H9 (cell line): ENCODE measurements at places on chromosomes 13 and 19.

DNA sequence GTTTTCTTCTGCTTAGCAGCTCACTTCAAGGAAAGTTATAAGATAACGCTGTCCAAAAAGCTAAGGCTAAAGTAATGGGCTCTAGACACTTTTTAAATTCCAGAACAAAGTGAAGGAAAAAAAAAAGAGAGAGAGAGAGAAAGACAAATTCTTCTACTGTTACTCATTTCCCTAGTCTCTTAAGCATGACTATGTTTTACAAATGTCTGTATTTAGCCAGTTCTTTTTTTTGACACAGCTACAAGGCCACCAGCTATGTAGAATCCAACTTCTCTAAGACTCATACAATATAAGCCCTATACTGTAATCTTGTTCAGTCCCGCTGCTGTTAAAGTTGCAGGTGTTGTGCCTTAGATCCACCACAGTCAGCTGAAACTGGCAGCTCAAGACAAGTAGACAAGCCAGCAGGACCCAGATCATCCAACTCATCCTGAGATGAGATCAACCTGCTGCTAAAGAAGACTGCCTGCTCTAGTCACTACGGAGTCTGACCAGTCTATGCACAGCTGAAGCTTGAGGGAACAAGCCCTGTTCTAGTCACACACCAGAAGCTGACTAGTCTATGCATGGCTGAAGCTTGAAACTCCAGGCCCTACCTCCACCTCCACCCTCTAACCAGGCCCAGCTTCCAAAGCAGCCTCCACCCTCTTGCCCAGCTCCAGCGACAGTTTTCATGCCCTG is 10.3 kb upstream of the ZNF83 start:
- no peak for DNase-seq

GRCh38 chr13:37956536-37956935 is 87.0 kb upstream of the TRPC4 start:
- DNase-seq, result no peak

DNA sequence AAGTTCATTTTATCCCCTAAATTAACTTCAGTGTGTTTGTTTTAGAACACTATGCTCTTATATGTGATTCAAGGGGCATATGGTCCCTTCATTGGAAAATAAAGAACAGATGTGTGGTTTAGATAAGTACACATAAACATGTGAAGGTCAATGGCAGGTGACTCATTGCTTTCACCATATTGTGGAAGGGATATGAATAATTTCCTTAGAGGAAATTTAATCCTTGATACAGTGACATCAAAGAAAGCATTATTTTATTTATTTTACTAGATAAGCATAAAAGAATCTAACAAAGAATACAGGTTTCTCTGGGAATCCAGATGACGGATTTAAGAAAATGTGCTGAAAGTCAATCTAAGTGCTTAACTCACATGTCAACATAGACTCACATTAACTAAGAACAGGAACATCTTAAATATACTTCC is 373.5 kb downstream of the KCTD12 start:
- no peak for DNase-seq

DNA sequence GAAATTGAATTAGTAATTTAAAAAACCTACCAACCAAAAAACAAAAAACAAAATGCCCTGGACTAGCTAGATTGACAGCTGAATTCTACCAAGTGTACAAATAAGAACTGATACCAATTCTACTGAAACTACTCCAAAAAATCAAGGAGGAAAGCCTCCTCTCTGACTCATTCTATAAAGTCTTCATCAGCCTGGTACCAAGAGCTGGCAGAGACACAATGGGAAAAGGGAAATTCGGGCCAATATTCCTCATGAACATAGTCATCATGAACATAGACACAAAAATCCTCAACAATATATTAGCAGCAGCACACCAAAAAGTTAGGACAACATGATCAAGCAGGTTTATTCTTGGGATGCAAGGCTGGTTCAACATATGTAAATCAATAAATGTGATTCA is 2667.7 kb upstream of the PCDH20 start:
- DNase-seq, result no peak

GRCh38 chr19:33039108-33039599 is 25.5 kb downstream of the RHPN2 start:
- DNase-seq, result no peak

GRCh38 chr19:2768365-2769132 is 14.5 kb downstream of the SGTA start:
- no peak for DNase-seq
